ENCODE measurements at places on chromosomes 7 and 10.

DNA sequence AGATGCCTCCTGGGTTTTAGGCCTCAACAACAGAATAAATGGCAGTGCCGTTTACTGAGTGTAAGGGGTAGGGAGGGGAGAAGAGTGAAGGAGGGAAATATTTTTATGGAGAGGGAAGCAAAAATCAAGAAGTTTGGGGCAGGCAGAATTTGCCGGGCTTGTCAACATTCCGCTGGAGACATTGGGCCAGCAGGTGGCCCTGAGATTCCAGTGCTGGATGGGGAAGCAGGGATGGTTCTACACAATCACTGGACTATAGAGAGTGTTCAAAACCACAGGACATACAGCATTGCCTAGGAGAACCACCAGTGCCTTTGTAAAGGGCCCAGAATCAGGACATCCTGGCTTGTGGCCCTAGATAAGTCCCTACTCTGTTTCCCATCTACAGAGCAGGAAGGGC, 598.6 kb upstream of the MGMT start:
- DNase-seq = no peak

GRCh38 chr7:90455163-90456030, 14.0 kb upstream of the PTTG1IP2 start:
- DNase-seq = no peak

GRCh38 chr10:14574291-14574690, 200.4 kb downstream of the FAM107B start:
- DNase-seq = no peak

DNA sequence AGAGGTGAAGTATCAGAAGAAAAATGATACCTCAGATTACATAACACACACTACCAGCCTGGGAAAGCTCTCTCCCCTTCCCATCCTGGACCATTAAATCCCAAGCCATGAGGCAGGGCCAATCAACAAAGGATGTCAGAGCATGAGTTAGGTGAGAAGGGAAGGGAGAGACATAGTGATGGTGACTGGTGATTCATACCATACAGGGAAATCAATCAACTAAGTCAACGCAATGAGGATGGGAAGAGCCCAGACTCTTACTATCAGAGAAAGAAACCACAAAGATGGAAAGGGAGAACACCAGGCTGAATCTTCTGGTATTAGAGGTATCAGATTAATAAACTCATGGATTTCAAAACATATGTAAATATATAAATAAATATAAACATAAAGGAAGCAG, 185.4 kb downstream of the KMT2E start:
- DNase-seq = no peak

- no peak for DNase-seq
Observed at GRCh38 chr10:31366703-31367102, 47.7 kb downstream of the ZEB1 start.

DNA sequence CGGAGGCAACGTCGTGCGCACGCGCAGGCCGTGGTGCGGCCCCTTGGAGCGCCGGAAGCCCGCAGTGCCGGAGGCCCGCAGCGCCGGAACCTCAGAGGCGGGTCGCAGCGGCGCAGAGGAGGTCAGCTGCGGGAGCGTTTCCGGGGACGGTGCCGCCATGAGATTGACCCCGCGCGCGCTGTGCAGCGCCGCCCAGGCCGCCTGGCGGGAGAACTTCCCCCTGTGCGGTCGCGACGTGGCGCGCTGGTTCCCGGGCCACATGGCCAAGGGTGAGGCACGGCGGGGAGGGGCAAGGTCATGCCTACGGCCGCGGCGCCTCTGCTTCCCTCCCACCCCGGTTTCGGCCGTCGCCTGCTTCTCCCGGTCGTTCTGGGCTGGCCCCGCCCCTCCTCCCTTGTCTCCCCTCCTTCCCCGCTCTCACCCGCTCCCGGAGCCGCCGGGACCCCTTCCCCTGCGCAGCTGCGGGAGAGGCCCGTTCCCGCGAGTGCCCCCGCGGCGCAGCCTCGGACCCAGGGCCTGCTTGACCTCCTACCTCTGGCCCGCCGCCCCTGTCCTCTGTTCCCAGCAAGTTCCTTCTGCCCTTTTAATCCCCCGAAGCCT, at the start of gene MTG1:
TSS of gene MTG1 (plus strand) at position 94 of the 600 bp plus-strand sequence. CDS start at position 158, 64 bp downstream.
- DNase-seq = peak; percentile 95

GRCh38 chr10:58645416-58646146, 132.9 kb downstream of the BICC1 start:
- no peak for DNase-seq

DNA sequence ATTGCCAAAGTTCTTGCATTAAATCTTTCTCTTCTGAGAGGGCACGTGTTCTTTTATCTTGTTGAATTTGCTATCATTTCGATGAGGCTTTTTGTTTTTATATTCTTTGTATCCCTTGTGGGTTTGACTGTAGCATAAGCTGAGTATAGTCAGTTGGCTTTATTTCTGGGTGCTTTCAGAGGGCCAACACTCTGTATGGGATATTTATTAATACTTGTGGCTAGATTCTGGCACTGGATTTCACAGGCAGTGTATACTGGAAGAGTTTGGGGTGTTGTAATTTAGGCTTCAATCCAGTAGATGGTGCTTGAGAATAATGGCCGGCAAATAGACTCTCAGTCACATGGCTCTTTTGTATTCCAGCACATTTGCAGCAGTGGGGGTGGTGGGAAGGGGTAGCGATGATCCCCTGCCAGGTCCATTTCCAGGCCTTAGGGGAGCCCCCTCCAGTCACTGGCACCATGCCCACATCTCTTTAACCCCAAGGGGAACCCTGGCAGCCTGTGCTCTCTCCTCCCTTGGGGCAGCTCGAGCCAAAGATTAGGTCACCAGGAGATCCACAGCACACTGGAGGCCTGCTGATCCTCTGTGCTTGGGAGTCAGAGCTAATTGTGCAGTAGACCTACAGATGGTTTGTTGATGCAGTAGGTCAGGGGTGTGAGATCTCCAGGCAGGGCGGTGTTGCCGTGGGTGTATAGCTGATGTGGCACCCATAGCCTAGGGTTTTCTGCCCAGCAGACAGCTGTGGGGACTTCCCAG, 81.8 kb downstream of the PTPN20 start:
- no peak for DNase-seq

- no peak for DNase-seq
Observed at GRCh38 chr7:16651396-16652239, 5.6 kb downstream of the BZW2 start.

DNA sequence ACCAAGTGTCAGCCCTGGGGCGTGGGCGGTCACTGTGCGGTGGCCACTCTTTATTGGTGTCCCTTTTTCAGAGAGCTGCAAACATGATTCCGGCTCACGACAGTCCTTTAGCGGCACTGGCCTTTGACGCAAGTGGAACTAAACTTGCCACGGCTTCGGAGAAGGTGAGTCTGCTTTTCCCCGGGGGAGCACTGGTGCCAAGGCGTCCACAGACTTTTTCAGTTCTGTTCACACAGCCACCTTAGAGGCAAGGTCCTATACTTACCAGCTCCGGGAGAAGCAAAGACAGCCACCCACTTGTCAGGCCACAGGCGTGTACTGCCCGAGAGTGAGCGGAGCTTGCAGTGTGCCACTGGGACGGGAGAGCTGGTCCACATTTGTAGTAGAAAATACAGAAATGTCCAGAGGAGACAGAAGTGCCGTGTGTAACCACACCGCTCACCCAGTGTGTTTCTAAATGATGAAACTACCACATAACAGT, 27.9 kb downstream of the WIPI2 start:
- DNase-seq = no peak

GRCh38 chr10:10609379-10609955, 408.2 kb upstream of the CELF2 start:
- DNase-seq = no peak

GRCh38 chr10:101958691-101959090, 97.3 kb downstream of the ARMH3 start:
- no peak for DNase-seq

- no peak for DNase-seq
Observed at GRCh38 chr10:122417667-122418066, 36.8 kb upstream of the ARMS2 start.

DNA sequence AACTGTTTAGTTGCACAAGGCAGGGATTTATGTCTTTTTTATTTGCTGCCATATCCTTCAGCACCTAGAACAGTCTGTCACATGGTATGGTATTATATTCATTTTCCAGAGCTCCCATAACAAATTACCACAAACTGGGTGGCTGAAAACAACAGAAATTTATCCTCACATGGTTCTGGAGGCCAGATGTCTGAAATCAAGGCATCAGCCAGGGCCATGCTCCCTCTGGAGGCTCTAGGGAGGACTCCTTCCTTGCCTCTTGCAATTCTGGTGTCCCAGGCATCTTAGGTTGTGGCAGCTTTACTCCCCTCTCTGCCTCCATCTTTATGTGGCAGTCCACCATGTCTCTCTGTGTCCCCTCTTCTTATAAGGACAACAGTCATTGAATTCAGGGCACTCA, 43.1 kb downstream of the MET start:
- DNase-seq = no peak

DNA sequence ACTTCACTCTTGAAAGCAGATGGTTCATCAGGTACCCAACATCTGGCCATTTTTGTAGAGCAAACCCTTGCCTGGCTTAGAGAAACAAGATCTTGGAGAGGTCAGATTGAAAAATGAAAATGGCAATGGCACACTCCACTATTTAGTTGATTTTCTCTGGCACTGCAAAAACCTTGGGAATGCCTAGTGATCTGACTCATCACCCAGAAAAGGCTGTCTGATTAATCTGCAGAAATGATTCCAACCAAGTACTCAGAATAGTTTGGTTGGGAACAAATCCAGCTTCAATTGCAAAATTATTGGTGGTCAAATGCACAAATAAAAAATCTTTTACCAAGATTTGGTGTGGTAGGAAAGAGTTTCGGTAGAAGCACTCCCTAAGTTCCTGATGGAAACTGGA, 351.2 kb downstream of the PHTF2 start:
- DNase-seq = no peak

DNA sequence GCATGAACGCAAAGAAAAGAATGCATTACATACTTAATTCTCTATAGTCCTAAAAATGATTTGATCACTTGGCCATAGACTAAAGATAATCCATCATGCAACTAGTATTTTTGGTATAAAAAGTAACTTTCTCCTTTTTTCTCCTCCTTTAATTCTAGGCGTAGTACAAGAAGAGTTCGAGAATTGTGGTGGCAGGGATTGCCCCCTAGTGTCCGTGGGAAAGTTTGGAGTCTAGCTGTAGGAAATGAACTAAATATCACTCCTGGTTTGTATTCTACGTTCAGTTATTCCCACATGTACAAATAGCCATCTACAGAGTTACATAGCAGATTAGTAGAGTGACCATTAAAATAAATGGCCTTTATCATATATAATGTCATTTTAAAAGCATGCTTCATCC, 45.5 kb upstream of the HELLS start:
- no peak for DNase-seq

GRCh38 chr7:25032774-25033743, 53.1 kb upstream of the OSBPL3 start:
- DNase-seq = no peak

DNA sequence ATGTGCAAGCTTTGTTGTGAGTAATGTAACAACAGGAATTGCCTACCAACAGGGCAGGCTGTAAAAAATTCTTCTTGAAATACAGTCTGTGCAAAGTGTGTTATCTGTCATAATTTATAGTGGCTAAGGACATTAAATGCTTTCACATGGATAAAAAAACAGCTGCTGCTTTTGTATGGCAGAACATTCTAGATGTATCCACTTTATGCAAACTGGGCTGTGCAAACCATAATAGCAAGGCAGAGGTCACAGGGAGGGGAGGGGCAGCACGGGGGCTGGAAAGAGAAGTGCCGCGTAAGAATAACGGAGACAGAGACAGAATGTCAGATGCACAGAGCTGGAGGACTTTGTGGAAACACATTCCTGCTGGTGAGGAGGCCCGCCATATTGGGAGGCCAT, 86.1 kb downstream of the VOPP1 start:
- DNase-seq = no peak

DNA sequence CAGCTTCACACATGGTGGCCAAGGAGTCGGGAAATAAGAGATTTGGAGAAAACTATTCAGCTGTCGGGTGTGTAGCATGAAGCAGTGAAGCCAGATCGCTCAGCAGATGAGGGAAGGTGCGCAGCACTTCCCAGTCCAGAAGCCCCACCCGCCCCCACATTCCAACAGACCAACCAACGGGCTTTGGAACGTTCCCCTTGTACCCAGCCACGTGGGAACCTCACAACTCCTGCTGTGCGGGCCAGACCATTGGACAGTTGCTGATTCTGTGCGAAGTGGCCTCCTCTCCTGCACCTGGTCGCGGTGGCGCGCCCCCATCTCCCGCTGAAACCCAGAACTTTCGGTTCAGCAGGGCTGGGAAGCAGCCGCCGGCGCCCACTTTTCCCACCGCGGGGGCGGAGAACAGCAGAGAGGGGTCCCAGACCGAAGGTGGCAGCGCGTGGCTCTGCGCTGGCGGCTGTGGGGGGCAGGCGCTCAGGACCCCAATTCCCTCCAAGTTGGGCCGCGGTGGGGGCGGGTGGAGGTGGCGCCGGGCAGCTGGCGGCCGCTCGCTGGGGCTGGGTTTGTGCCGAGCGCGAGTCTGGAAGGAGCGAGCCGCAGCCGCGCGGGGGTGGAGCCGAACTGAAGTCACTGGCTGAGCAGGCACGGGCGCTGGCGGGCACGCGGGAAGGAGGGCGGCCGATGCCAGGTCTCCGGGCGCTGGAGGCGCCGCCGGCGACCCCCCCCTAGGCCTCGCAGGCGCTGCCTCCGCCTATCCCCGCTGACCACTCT, 1301.5 kb upstream of the SORCS1 start:
- DNase-seq = no peak

DNA sequence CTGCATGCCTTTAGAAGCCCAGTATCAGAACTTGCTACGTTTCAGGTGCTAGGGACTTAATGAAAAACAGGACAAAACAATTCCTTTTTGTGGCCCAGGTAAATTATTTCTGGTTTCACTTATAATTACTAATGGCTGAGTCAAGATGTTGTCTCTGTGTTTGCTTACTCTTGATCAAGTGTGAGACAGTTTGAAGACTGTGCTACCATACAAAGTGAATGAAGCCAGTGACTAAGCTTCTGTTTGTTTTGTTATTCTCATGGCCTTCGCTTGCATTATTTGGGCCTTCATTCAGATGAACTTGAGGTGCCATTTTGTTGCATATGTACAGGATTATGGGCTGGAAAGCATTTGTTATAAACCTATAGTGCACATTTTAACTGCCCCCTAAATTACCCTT, 17.9 kb downstream of the SMNDC1 start:
- no peak for DNase-seq

- DNase-seq = no peak
Observed at GRCh38 chr7:74387606-74388005, 66.1 kb upstream of the GTF2IRD1 start.

GRCh38 chr10:75400771-75401568, 594 bp downstream of the ZNF503 start:
- no peak for DNase-seq

GRCh38 chr10:124592101-124592500, 130.5 kb downstream of the LHPP start:
- DNase-seq = no peak

GRCh38 chr7:69787736-69788431, 189.6 kb downstream of the AUTS2 start:
- no peak for DNase-seq

GRCh38 chr10:3468919-3469638, 296.5 kb upstream of the PITRM1 start:
- no peak for DNase-seq
